ENCODE measurements at places on chromosomes 4 and X. TPM values are rescaled to one million over a fixed set of nuclear protein-coding genes. Genes with fewer than 3 reads are reported as not detected.

LGI2 gene
- total RNA-seq: 19.7 TPM

- no peak for DNase-seq
These were observed 12.4 kb downstream of the SHROOM3 start for GRCh38 chr4:76447393-76447851.

DNA sequence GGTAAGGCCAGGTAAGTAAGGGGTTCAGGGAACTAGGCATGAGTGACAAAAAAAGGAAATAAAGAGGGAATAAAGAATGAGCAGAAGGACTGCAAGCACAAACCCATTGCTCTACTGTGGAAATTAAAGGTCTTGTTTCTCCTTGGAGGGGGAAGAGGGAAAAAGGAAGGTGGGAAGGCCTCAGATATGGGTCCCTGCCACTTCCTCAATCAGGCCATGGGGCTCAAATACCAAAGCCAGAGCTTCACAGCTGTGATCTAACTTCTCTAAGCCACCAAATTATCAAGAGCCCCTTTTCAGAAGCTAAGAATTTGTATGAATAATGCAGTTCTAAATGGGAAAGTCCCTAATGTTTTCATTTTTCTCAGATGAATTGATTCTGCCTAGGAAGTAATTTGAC, 4.7 kb downstream of the USP51 start:
- no peak for DNase-seq

DNA sequence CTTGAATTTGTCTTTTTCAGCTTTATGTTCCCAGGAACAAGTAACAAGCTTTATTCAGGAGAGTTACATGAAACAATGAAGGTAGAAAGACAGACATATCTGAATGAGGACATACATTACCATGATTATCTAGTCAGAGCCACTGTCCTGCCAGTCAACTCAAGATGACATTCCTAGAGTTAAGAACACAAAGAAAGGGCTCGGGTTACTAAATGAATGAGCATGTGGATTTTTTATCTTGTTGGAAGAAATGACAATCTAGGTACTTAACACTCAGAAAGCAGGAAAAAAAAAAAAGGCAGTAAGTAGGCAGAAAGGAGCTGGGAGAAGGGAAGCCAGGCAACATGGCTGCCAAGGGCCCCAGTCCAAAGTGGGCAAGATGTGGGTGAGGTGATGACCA, 28.0 kb upstream of the PACRGL start:
- no peak for DNase-seq

IL9R gene
- total RNA-seq: 0.10 TPM

SPIN2A gene
- total RNA-seq: 0.40 TPM

All from spinal cord (tissue), 10 donors.